ENCODE measurements at places on chromosomes 5 and 9. TPM values are rescaled to one million over a fixed set of nuclear protein-coding genes. Genes with fewer than 3 reads are reported as not detected.
A peak's percentile ranks its signal among the peaks of the same experiment; 100 is the strongest.

The UTP15 gene
- 11.4 TPM for polyA plus RNA-seq

The PCDHA10 gene
- 0.02 TPM for polyA plus RNA-seq

The SH3GL2 gene
- 0.05 TPM for polyA plus RNA-seq

The TAF1L gene
- not detected for polyA plus RNA-seq

The LCN6 gene
- not detected for polyA plus RNA-seq

The DAB2 gene
- polyA plus RNA-seq = 95.9 TPM

The OCLN gene
- polyA plus RNA-seq = 0.99 TPM

The ENTPD8 gene
- 0.07 TPM for polyA plus RNA-seq

The SLC45A2 gene
- 0.07 TPM for polyA plus RNA-seq

DNA sequence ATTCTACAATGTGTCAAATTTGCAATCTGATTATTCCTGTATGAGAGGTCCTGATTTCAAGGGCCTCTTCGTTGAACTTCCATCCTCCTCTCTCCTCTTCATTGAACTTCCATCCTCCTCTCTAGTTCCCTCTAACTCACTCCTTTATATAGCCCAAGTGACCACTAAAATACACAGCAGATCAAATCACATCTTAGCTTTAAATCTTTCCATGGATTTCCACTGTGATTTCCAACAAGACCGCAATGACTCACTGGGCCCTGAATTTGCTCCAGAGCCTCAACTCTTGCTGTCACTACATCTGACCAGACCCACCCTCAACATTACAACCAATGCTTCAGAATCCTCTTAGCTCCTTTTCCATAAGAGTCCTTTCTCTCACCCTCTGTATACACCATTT is 59.1 kb upstream of the TMEM252 start:
- DNase-seq = no peak

DNA sequence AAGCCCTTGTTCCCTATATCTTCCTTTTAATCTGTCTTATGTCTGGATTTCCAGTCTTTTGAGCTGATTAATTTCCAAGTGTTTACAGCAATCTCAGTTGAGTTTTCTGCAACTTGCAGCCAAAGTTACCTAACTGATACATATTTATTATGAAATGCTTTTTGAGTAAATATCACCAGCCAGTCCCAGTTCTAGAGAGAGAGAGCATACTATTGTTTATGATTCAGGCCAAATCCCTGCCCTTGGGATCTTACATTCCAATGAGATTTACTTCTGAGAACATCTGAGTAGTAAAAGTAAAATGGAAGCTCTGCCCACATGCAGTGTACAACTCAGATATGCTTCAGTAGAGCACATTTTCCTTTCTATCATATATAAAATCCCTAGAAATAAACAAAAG is 661.7 kb downstream of the KCTD16 start:
- DNase-seq = no peak

DNA sequence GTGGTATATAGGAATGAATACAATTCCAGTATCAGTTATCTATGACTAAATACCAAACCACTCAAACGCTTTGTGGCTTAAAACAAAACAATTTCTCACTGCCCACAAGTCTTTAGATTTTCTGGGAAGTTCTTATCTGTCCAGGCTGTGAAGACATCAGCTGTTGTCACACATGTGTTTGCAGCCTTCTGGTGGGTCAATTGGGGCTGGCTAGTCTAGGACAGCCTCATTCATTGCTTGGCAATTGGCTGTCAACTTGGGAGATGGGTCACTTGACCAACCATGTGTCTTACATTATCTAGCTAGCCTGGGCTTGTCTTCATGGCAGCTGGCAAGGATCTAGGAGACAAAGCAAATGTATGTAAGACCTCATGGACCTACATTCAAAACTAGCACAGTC is 53.8 kb upstream of the PAPPA start:
- peak; percentile 60 for DNase-seq

- DNase-seq = no peak
Measured at GRCh38 chr5:98471458-98471857, 302.0 kb upstream of the RGMB start.

DNA sequence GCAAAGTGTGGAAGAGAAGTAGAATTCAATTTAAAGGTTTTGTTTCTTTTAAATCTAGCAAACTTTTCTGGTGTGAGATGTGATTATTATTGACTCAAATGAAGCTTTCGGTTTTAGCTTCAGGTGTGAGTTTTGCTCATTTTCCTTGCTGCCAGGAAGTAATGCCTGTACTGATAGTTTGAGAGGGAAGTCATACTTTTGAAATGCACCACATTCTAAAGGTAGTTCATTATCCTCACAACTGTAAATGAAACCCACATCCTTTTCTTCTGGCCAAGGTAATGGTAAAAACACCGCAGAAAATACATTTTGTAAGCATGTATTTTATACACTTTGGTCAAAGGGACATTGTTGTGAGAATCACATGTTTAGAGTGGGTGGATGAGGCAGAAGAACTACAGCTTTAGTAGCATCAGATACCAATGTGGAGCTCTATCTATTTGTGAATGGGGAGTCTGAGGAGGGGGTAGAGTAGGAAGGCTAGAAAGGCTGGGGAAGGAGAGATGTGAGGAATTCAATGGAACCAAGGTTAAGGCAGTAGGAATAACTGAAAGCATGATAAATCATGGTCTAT is 167.0 kb upstream of the CDKN2B start:
- DNase-seq = no peak

GRCh38 chr5:5805916-5806315 is 383.4 kb downstream of the ICE1 start:
- DNase-seq = no peak

GRCh38 chr9:101097210-101097609 is 68.7 kb downstream of the PLPPR1 start:
- no peak for DNase-seq

GRCh38 chr9:7542693-7543092 is 256.9 kb downstream of the DMAC1 start:
- no peak for DNase-seq

- DNase-seq = peak; percentile 4
Measured at GRCh38 chr5:119743927-119744326, 114.6 kb downstream of the FAM170A start.

DNA sequence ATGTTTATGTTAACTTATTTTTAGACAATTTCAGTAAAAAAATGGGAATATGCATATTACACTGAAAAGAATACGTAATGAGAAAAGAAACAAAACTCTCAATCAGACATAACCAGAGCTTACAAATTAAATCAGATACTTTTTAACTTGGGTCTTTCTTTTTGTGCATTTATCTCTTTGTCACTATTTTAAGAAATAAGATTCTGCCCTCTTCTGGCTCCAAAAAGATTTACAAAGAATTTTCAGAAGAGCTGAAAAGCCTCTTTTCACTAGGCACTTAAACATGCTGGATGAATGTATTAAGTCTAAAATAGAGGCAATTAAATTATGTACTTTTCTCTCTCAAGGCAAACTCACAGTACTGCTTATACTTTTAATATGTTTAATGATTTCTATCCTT is 55.5 kb downstream of the CEP120 start:
- DNase-seq = peak; percentile 32

- no peak for DNase-seq
Measured at GRCh38 chr5:89827359-89827758, 582.2 kb downstream of the CETN3 start.

DNA sequence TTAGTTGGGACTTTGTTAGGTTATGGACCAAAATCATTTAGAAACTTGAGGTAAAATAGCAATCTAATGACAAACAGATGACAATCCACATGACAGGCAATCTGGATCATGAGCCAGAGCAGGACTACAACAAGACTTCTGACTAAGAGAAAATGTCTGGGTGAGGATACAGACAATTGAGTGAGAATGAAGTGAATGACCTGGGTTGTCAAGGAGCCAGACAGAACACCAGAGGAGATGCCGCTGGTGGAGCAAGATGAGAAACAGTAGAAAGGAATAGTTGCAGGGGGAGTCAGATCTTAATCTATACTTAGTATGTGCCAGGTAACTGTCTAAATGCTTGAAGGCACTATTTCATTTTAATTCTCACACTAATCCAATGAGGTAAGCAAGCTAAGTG is 277.8 kb downstream of the PRELID2 start:
- no peak for DNase-seq

GRCh38 chr5:60763061-60763460 is 63.1 kb upstream of the DEPDC1B start:
- no peak for DNase-seq

DNA sequence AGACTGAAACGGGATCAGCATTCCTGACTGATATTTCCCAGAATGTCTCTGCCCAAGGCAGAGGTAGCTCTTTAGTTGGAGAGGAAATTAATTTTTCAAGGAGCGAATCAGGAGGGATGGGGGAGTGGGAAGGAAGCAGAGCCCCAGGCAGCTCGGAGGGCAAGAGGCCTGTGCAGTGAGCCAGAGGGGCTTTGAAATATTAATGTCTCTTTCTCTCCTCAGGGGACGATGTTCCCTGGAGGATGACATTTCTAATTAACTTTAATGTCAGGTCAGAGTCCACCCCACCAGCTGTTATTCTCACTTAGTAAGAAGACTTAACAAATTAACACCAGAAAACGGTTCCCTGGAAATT is 45.6 kb downstream of the SLC6A7 start:
- no peak for DNase-seq

DNA sequence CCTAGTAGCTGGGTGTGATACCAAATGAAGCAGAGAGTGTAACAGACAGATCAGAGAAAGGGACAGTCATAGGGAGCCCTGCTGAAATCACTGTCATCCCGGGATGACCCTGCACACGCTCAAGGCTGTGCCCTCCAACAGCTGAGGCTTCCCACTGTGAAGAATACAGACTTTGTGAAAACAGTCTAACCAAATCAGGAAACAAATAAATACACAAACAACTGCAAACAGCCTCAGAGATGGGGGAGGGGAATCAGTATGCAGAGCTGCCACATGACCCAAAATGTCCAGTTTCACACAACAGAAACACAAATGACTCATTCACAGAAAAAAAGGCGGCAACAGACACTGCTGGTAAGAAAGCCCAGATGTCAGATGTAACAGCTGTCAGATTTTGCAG is 101.9 kb downstream of the ADAMTS2 start:
- peak; percentile 76 for DNase-seq
